ENCODE measurements at places on chromosomes 4 and X. TPM values are rescaled to one million over a fixed set of nuclear protein-coding genes. Genes with fewer than 3 reads are reported as not detected.

GRCh38 chrX:96372313-96373046 lies 312.2 kb upstream of the DIAPH2 start:
- peak; percentile 60 for DNase-seq

DNA sequence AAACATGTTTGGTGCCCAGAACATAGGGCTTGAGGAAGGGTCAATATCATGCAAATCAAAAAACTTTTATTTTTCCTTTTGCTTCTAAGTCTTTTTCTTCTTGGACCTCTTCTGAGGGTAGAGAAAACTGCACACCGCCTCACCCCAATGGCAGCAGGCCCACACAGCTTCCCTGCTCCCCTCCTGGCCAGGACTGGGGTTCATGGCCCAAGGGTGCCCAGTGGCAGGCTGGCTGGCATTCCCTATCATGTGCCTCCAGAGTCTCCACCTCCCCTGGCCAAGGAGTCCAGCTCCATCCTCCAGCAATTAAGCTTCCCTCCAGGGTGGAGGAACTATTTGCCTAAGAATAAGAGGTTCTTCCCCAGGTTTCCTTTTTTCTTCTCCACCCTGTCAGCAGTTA lies 529.6 kb upstream of the SPANXN1 start:
- no peak for DNase-seq

DNA sequence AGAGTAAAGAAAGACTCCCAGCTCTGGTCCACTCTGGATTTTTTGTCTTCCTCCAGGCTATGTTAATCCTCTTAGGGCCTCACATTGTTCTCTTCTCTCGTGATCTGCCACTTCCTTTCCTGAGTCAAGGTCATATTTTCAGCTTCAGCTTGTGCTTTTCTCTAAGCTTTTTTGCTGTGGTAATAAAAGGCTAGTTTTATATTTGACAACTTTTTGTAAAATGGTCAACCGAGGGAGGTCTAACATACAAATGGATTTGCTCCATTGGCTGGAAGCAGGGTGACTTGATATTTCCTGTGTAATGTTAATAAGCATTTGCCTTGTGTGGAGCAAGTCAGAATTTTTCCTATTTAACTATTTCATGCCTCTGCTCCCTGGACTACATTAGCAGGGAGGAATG lies 239.7 kb downstream of the RAB28 start:
- no peak for DNase-seq

DNA sequence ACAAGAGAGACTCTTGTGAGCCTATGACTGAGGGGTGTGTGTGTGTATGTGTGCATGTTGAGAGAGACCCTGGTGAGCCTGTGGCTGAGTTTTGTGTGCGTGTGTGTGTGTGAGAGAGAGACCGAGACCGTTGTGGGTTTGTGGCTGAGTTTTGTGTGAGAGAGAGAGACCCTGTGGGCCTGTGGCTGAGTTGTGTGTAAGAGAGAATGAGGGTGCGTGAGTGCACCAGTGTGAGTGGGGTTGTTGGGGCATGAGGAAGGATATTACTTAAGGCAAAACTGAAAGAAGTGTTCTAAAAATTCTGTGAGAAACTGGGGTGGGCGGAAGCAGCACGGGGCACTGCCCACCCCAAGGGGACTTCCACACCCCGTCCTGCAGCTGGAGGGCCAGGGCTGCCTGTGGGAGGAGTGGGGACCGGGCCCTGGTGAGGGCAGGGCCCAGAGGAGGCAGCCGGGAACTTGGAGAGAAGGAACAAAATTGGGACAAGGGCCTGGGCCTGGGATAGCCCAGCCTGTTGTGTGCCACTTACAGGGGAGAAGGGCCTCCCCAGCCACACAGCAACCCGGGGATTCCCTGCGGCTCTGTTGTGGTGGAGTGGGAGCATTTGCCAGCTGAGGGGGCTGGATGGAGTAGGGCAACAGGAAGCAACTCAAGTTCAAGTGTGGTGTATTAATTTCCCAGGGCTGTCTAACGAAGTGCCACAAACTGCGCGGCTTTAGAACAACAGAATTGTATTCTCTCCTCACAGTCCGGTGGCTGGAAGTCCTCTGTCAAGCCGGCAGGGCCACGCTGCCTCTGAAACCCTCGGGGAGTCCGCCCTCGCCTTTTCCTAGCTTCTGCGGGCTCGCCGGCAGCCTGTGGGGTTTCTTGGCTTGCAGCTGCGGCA lies 22.1 kb downstream of the TMEM131L start:
- no peak for DNase-seq

GRCh38 chr4:164424846-164425245 lies 329.1 kb upstream of the SMIM31 start:
- DNase-seq = no peak

Gene SLITRK4
- 6.1 TPM for total RNA-seq

DNA sequence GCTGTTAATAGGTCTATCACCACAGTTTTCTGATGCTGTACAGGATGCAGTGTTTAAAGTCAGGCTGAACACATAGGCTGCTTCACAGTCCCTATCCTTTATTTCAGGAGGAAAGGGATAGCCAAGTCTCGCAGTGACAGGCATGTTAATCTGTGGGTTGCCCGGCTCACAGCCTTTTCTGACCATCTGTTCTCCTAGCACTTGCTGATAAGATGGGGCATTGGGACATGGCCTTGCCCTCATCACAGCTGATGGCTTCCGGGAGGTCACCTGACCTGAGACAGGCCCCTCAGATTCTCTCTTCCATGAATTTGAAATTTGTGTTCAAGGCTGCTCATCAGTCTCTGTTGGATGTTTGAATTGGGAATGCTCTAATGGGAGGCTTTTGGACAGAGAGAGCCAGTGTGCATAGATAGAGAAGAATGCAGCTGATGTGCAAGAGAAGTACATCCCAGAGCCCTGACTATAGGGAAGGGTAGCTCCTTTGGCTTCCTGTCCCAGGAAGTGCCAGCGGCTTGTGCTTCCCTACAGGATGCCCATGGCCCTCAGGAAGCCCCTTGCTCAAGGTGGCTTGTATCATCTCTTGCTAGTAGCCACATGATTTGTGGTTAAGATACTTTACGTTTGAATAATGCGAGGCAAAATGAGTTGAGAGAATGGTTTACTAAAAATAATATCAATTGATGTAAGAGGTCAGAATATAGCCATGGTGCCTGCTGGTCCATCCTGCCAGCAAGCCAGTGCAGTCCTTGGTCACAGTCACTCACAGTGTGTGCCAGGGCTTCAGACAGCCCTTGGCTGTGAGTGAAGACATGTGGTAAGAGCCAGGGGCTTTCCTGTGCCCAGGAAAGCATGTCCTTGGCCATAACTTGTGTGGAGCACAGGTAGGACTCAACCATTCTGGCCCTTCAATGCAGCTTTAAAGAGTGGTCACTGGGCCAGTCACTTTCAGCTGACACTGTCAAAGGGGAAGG lies 88.6 kb downstream of the TSPAN7 start:
- DNase-seq = no peak

Gene HUWE1
- total RNA-seq = 167 TPM

DNA sequence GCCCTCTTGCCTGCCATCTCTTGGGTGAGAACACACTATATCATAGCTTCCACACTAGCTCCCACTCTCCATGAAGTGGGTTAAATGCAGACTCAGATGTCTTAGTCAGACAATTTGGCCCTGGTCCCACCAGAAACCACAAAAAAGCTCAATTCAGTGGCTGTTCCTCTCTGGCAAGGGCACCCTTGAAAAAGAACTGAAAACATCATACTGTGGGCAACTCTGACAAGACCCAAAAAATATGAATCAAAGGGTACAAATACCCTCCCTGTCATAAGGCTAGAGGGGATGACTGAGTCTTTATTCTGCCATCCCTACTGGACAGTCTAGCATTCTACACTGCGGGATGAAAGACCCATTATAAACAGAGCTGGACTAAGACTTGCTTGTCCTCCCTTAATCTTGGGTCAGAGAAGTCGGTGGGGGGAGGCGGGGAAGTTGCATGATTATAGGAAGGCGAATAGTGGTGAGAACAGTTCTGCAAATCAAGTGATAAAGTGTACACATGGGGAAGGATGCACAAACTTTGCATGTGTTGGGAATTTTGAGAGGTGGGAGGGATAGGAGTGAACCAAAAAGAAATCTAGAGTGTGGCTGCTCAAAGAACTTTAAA lies 172.1 kb downstream of the OPHN1 start:
- DNase-seq = no peak

DNA sequence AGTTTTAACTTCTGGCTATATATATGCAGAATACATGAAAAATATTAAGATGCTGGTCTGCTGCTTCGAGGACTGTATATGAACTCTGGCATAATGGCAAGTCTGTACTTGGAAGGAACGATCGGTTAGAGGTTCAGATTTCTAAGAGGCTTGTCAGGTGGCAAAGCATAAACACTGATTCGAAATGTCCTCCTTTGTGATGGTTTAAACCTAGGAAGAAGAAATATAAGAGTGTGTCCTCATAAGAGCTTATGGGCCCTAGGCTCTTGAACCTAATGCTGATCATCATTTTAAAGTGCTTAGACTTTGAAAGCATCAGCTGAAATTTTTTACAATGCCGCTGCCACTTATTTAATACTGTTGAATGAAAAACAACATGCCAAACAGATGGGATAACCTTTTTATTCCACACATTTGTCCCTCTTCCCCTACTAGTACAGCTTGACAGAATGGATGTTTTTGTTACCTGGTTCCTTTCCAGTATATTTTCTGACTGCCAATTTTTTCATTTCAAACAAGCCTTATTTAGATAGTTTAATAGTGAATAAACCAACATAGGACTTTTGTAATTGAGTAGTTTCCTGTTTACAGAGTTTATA lies 8.8 kb downstream of the SPRY1 start:
- no peak for DNase-seq

DNA sequence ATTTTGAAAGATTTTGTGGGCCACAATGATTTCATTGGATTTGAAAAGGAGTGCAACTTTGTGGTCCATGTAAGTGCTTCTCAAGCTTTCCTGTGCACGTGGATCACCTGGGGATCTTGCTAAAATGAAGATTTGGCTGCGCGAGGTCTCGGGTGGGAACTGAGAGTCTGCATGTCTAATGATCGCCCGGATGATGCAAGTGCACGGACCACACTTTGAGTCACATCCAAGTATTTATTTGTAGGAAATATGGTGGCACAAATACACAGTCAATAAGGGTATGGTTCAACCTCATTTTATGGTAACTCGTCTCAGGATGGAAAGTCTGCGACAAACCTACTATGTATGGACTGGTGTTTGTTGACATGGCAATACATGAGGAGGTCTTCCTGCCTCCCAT lies 899 bp downstream of the BMX start:
- DNase-seq = no peak

Gene GRIA3
- total RNA-seq = 8.1 TPM

Gene USP17L12
- total RNA-seq = not detected

- no peak for DNase-seq
Observed at GRCh38 chr4:173442223-173442932, 43.5 kb upstream of the SCRG1 start.

DNA sequence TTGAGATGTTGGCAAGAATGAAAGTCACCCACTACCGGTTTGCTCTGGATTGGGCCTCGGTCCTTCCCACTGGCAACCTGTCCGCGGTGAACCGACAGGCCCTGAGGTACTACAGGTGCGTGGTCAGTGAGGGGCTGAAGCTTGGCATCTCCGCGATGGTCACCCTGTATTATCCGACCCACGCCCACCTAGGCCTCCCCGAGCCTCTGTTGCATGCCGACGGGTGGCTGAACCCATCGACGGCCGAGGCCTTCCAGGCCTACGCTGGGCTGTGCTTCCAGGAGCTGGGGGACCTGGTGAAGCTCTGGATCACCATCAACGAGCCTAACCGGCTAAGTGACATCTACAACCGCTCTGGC lies 12.3 kb downstream of the RPL9 start:
- DNase-seq = no peak

- DNase-seq = no peak
Observed at GRCh38 chr4:100504086-100504874, 13.5 kb downstream of the EMCN start.

- no peak for DNase-seq
Observed at GRCh38 chrX:38882894-38883626, 81.8 kb downstream of the MID1IP1 start.

GRCh38 chr4:123517176-123517575 lies 120.6 kb downstream of the SPRY1 start:
- no peak for DNase-seq

GRCh38 chr4:145945431-145946155 lies 7.0 kb upstream of the ZNF827 start:
- no peak for DNase-seq

GRCh38 chr4:40857956-40858355 lies 108.2 kb downstream of the NSUN7 start:
- DNase-seq = no peak

DNA sequence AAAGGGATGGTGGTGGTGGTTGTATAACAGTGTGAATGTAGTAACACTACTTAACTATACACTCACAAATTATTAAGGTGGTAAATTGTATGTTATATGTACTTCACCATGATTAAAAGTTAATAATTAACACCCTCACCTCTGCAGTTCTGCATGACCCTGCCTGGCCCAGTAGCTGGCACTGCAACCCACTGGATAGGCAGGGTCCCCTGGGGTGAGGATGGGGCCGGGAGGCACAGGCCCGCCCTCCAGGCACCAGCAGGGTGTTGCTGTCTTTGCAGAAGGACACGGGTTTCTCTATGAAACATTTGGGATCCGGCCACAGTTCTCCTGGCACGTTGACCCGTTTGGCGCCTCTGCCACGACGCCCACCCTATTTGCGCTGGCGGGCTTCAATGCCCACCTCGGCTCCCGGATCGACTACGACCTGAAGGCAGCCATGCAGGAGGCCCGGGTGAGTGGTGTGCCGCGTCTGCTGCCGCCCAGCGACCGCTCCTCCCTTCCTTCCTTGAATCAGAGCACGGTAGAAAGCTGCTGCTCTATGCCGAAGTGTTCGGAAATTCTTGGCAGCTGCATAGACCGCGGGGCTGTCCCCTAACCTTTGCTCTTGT lies 11.8 kb downstream of the MAN2B2 start:
- no peak for DNase-seq

DNA sequence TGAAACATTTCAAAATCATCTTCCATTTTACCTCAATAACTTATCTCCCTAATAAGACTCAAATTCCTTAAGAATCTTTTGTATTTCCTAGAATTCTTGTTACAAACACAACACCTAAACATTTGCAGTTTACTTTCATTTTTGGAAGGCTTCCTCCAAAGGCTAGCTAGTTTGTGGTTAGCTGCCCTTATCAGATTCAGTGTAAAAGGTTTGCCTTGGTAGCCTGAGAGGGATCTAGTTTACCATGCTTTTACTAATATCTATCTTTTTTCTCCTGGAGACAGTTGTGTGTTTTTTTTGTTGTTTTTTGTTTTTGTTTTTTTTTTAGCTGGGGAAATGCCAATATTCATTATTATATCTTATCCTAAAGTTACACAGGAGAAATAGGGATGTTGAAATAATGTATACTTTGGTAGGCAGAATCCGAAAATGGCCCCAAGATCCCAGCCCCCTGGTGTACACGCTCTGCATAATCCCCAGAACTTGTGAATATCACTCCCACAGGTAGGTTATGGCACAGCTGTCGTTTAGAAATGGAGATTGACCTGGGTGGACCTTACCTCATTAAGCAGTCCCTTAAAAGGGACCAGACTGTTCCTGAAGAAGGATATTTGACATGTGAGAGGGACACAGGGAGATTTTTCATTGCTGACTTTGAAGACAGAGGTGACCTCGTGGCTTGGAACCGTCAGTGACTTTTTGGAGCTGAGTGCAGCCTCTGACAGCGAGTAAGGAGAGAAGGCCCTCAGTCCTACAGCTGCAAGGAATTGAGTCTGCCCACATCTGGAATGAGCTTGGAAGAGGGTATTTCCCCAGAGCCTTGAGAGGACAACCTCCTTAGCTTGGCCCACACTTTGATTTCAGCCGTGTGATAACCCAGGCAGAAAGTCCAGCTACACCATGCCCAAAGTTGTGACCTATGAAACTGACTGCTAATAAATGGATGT lies 33.4 kb downstream of the SEPTIN11 start:
- DNase-seq = peak; percentile 83
